ENCODE measurements at places on chromosomes 13 and 19.

- no peak for DNase-seq
Observed at GRCh38 chr13:73732350-73732749, 401.9 kb downstream of the KLF12 start.

DNA sequence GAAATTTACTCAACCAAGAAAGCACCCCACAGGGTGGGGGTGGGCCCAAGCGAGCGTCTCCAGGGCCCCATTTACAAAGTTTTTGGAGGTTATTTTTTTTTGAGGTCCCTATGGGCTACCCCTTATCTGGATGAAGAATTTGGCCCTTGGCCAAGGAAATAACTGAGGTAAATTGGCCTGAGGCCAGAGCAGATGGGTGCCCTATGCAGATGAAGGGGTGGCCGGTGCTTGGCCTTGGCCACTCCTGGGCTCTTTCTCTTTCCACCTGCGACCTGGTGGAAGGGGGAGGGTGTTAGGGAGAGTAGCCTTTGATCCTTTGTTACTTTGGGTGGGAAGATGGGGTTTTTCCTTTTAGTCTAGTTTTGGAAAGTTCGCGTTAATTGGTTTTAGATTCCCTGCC is 15.5 kb downstream of the ZNF701 start:
- no peak for DNase-seq

DNA sequence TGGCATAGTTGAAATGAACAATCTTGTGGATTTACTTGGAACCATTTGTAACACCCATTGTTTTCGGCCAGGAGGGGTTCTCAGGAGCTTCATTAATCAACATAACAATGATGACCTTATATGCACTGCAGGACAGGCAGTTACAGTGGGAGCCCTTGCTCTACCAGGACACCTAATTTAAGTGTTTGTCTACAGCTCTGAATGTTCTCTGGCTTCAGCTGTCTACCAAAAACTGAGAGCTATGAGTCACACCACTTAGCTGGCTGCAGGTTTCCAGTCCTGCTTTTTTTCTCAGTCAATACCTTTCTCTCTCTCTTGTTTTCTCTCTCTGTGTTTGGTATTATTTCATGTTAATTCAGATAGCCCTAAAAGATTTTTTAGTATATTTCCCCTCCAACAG is 105.4 kb upstream of the MBNL2 start:
- no peak for DNase-seq

GRCh38 chr19:37954421-37954874 is 47.4 kb downstream of the SIPA1L3 start:
- DNase-seq, result no peak

DNA sequence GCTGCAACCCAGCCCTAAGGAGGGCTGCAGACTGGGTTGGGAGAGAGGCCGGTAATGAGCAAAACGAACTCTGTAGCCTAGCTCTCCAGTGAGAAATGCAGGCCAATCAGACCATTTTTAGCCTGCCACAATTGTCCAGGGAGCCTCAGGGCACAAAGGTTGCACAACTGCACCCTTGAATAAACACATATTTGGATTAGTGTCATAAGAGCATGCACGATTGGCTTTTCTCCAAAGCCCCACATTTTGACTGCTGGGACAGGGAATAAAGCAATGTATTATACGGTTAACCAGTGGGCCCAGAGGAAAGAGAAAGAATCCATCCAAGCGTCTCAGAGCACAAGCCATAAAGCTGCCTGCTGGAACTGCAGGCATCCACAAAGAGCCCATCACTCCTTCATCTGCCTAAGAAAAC is 729.4 kb upstream of the SGCG start:
- DNase-seq, result no peak

DNA sequence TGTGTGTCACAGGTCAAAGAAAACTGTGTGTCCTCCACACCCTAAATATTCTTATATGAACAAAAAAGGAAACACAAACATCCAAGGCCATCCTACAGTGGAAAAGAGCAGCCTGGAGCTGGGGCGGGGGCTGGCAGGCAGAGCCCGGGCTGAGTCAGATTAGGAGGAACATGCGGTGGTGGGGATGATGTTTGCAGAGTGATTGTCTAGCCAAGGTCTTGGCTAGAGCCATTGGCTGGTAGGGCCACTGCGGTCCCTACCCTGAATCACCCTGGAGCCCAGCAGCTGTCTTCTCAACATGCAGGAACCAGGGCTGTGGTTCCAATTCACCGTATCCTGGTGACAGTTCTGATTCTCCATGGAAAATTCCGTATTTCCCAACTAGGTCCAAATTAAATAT is 439.5 kb downstream of the FGF9 start:
- DNase-seq, result no peak

- no peak for DNase-seq
Observed at GRCh38 chr19:13069415-13070359, 33.0 kb downstream of the LYL1 start.

DNA sequence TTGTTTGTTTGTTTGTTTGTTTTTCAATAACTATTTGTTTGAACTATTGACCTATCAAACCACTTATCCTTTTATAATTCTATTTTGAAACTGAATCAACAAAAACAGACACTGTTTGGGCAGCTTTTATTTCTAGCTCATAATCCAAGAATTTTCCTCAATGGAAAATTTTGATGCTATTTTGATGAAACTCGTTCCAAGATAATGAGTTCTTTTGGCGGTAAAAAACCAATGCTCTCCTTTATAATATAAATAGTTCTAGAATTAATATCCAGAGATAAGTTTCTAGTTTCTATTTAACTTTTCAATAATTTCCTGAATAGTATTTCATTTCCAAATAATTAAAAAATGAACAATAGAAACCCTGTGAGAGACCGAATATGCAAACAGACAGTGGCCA is 146.5 kb upstream of the EDNRB start:
- DNase-seq, result no peak

DNA sequence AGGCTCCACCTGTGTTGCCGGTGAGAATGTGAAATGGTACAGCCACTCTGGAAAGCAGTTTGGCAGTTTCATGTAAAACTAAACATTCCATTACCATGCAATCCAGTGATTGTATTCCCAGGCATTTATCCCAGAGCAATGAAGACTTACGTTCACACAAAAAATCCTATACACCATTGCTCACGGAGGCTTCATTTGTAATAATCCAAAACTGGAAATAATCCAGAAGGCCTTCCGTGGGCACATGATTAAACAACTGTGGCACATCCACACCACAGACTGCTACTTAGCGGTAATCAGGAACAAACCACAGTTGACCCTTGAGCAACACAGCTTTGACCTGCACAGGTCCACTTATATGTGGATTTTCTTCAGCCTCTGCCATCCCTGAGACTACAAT is 339.7 kb downstream of the MTUS2 start:
- no peak for DNase-seq

- DNase-seq, result no peak
Observed at GRCh38 chr13:98557937-98558792, 18.7 kb downstream of the STK24 start.

- no peak for DNase-seq
Observed at GRCh38 chr13:41919741-41920487, 41.0 kb downstream of the VWA8 start.

DNA sequence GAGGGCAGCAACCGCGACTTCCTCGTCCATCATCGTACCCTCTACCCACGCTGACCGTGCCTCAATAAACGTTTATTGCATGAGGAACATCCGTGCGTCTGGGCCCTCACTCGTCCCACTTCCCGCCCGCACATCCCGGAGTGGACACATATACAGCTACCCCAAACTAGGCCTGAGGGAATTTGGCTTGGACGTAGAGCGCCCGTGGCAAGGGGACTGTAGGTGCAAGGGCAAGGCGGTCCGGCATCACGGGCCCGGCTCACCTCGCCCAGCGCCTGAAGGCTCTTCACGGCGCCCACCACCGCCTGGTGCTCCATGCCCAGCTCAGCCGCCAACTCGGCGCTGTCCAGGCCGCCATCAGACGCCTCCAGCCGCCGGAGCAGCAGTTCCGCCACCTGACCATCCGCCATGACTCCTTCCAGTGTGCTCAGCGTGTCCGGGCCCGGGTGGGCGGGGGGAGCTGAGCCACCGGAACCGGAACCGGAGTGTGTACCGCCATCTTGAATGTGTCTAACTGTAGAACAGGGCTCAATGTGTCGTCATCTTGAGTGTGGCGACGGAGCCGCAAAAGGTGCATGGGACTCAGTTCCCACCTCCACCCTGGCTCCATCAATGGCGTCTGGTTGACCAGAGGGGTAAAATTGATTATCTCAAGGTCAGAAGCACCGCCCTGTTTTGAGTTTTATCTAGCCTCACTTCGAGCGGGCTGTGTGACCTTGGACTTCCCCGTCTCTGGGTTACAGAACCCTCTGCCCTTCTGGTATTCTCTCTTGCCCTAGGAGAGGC is at the start of gene FARSA:
Gene FARSA, minus strand, starts transcription at position 425 of the 786 bp plus-strand sequence. Its CDS starts 15 bp downstream, at position 410.
- DNase-seq, result peak; percentile 85

DNA sequence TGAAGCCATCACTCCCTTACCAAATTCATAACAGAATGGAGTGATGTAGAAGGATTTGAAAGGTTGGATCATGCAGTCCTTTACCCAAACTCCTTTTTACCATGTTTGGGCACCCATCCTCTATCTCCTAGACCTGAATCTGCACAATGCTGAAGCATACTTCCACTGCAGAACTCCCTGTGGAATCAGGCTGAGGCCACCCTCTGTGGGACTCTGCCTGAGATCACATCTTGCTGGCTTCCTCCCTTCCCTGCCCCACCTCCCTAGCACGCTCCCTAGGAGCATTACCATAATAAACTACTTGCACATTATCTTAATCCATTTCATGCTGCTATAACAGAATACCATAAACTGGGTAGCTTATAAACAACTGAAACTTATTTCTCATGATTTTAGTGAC is 68.4 kb upstream of the VSTM2B start:
- no peak for DNase-seq

DNA sequence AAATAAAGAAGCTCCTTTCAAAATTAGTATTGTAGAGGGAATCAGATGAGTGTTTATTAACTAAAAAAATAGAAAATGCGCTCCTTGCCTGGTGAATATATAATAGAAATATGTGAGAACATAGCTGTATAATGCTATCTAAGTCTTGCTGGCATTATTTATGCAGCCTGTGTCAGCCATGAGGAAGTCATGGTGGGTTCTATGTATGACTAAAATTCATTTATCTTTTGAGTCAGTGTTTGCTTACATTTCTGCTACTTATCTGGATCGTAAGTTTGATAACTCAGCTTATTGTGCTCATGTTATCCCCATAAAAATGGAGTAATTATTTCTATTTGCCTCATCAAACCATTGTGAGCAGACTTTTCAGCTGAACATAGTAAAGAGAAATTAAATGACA is 449.3 kb downstream of the OXGR1 start:
- DNase-seq, result no peak

- no peak for DNase-seq
Observed at GRCh38 chr13:39318161-39318560, 279.9 kb downstream of the NHLRC3 start.

DNA sequence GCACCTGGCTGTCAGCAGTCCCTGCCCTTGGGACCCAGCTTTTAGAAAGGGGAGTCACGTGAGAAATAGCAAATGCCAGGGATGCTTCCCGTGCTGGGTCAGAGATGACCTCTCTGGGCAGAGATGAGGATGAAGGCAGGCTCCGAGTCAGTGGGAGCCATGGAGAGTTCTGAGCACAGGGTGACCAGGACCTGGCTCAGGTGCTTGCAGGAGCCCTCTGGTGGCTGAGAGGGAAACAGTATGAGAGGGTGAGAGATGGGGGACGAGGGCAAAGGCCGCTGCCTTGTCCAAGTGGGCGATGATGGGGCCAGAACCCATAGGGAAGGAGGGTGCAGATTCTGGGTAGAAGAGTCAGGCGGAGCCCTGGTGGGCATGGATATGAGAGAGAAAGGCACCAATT is 15.8 kb downstream of the TMED1 start:
- no peak for DNase-seq

DNA sequence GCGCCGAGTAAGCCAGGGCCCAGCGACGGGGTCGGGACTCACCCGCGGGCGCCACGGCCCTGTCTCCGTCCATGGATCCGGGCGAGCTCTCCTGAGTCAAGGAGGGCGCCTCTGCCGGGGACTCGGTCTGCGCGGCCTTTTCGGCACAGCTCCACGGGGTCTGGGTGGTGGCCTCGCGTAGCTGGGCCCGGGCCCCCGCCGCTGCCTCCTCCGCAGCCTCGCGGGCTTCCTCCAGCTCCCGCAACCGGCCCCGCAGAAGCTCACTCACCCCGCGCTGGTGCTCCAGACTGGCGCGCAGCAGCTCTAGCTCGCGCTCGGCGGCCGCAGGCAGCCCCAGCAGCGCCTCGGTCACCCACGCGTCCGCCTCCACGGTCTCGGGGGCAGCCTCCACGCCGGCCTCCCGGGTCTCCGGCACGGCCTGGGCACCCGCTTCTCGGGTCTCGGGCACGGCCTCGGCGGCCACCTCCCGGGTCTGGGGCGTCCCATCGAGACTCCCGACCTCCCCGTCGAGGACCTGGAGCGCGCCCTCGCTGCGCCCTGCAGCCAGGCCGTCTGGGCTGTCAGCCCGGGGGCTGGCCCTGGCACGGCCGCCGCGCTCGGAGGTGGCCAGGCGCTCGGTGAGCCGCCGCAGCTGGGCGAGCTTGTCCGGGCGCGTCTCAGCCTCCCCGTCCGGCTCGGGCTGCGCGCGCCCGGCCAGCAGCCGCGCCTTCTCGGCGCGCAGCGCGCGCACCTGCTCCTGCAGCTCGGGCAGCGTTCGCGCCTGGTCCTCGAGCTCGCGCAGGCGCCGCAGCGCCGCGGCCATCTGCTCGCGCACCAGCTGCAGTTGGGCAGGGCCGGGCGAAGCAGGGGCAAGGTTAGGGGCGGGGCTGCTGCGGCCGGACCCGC is 8.4 kb downstream of the KANK3 start:
- peak; percentile 73 for DNase-seq

GRCh38 chr13:71408416-71408815 is 458.6 kb downstream of the DACH1 start:
- no peak for DNase-seq

GRCh38 chr13:44218501-44219240 is 155.0 kb upstream of the SERP2 start:
- DNase-seq, result no peak

GRCh38 chr19:944171-944567 is 18.3 kb downstream of the ARID3A start:
- no peak for DNase-seq

DNA sequence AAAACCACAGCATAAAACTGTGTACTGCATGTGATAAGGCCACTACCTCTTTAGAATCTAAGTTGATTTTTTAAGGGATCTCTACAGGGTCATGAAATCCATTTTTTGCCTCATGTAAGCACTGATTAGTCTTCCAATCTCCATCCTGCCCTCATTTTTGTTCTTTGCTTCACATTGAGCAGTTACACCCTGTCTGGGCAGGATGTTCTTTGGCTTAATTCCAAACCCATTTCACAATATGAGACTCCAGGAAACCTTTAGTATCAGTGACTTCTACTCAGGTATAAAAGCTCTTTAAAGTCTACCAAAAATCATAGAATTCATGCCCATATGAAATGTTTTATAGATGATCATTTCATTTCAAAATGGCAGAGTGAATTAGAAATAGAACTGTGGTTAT is 592.6 kb downstream of the TBC1D4 start:
- DNase-seq, result no peak

DNA sequence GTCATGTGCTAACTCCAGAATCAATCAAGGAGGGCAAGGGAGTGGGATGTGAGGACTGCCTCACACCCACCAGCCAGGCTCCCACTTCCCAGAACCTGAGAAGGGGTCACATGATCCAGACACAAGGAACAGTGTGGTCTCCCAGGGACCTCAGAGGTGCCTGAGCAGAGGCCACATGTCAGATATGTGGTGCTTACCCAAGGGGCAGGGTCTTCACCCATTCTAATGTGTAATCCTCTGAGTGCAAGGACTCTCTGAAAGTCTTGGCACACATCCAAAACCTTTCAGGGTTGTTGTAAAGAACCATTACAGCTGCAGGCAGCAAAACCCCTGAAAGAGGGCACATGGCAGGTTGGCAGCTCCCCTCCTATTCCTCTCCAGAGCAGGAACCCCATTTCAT is 656.6 kb downstream of the UQCRFS1 start:
- DNase-seq, result no peak

GRCh38 chr13:114123448-114123847 is 9.0 kb downstream of the RASA3 start:
- no peak for DNase-seq
